Fibroblast of skin of right biceps (primary cell): ENCODE measurements at places on chromosomes 2 and 18.

DNA sequence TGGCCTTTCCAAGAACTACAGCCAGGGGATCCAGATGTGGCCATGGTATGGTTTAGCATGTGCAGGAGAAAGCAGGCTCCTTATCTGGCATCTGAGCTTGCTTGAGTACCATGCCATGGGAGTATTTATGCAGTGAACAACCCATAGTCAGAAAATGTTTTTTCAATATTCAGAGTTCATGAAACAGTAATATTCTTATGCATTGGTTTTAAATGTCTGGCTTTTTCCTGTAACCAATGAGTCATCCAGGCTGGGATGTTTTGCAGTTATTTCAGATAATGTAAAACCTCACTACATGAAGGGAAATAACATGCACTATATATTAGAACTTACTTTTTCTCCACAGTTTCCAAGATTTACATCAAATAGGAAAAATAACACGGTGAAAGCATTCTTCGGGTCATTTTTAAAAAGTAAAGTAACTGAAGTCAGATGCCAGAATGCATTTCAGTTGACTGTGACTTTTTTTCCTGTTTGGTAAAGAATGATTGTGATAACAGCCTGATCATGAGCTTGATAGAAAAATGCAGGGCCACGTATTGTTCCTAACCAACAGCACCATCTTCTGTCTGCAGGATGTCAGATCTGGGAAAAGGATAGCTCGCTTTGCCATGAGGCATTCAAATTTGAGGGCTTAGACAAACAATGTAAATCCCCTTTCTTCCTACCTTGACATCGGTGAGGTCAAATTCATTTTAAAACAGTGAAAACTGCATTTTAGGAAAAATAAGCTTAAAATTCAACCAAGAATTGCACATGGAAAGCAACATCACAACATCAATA lies 152.8 kb downstream of the DSC3 start:
- DNase-seq: peak; percentile 7

DNA sequence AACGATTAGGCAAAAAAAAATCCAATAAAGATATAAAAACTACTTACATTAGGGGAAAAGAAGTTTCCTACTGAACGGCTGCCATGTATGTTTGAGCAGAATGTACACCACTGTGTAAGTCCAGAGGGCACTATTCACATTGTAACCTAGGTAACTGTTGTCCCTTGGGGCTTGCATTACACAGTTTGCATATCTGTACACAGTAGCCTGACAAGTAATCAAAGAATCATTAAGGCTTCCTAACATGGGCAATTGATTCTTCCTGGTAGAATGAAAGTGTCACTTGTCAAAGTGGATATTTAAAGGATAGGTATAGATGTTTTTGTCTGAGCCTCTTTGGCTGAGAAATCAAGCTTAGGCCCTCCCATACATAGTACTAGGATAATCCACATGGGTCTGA lies 39.1 kb downstream of the PLEK start:
- DNase-seq: no peak

GRCh38 chr2:65264821-65265670 lies 37.4 kb downstream of the ACTR2 start:
- DNase-seq: peak; percentile 76

DNA sequence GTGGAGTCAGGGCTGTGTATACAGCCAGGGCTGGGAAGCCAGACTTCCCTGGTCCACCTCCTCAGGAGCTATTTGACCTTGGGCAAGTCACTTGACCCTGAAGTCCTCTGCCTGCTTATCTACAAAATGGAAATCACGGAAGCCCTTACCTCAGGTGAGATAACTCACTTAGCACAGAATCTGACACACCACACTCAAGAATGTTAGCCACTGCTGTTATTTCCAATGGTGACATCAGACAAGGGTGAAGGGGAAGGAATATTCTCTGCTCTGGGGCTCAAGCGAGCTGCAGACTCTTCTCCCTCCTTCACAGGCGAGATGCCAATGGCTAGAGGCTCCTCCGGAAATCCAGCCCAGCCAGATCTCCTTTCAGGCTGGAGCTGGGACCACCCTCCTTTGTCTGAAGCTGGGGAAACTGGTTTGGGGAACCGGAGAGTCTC lies 189.6 kb downstream of the HAUS1 start:
- DNase-seq: peak; percentile 25

GRCh38 chr2:144835634-144836350 lies 315.9 kb upstream of the ZEB2 start:
- DNase-seq: peak; percentile 58

GRCh38 chr18:61400716-61401115 lies 67.5 kb downstream of the CDH20 start:
- peak; percentile 84 for DNase-seq

DNA sequence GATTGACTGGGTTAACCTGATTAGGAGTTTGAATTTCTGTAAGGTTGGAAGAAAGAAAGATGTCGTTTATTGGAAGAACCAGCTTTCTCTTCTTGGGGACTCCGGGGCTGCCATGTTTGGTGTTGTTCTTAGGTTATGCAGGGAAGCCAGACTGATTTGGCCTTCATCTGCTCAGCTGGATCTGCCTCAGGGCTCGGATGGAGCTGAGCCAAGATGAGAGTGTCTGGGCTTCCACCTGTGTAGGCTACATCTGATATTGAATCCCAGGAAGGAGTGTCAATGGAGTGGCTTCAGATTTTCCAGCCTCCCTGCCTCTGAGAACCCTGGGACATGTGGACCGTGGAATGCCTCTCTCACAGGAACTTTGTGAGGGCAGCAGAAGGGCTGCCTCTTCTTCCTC lies 126.1 kb downstream of the WDSUB1 start:
- DNase-seq: no peak

DNA sequence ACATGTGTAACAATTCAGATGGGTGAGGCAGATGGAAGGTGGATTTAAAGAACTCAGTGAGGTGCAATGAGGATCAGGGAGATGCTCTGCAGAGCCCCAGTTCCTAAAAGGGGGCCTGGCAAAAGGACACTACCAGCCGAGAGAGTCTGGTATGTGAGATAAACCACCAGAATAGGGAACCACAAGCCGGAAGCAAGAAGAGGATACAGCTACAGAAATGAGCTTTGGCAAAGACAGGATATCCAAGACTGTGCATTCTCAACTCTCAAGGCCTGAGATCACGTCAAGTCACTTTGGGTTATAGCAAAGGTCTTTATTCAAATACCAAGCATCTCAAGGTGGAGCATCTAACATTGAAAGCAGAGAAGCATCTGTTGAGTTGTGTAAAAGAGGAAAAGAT lies 293.5 kb downstream of the ARHGAP15 start:
- DNase-seq: no peak

- DNase-seq: peak; percentile 77
Observed at GRCh38 chr2:55133467-55134315, 83.4 kb upstream of the RTN4 start.

GRCh38 chr2:169360984-169361705 lies 1.2 kb downstream of the LRP2 start:
- DNase-seq: no peak

GRCh38 chr2:193377789-193378188 lies 1183.1 kb upstream of the TMEFF2 start:
- DNase-seq: no peak

DNA sequence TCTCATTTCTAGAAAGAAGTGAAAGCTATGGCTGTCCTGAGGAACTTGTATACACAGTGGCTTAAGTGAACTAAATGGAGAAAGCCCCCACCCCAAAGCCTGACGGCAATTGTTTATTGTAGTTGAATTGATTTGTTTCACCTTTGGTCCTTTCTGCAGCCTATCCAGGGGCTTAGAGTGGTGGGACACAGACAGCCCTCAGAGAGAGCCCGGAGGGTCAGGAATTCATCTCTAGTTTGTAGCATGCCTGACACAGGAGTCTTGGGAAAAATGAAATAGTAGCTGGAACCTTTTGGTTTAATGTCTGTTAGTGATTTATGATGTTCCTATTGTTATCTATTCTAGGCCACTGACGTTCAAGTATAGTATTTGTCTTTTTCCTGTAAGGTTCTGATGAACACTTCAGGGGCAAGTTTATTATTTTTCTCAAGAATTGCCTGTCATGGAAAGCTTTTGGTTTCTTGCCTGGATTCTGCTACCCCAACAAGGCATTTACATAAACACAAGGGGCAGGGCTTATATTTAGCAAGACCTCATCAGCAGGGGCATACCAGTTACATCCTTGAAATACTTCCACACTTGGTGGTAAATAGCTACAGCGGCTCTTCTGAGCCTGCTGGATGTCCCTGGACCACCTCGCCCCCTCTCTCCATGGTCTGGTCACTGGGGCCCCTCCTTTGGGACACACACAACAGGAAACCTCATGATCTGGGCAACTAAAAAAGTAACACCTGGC lies 44.4 kb downstream of the KCNE4 start:
- DNase-seq: no peak

DNA sequence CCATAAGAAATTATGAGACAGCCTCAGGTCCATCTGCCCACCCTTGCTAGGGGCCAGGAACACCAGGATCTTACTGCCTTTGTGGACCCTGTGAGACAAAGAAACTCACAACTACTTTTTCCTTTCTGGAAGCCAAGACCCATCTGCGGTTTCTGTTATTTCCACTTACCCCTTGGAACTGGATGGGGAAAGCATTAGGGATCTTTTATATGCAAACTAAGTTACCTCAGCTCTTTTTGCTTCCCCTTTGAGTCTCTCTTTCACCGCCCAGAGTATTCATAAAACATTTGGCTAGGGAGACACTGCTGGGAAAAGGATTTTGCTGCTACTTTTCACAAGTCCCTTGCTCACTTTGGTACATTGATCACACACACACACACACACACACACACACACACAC lies 95.7 kb downstream of the ZNF385B start:
- DNase-seq: no peak

DNA sequence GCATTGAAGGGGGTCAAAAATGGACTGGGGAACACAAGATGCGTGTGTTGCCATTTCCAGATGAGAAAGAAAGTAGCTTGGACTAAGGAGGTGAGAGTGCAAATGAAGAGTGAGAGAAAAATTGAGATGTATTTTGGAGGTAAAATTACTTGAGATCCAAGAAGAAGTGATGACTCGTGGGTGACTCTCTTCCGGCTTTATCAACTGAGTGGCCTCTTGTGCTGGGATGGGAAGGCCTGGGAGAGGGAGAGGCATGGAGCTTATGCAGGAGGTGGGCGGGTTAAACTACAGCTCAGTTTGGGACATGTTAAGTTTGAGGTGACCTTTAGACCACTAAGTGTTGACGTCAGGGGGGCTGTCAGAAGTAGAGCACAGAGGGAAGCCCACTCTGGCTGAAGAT lies 34.9 kb downstream of the SULT1C2 start:
- peak; percentile 73 for DNase-seq

GRCh38 chr2:131092458-131093005 lies 728 bp downstream of the FAM168B start:
- DNase-seq: no peak

GRCh38 chr2:71190656-71191569 lies 36.0 kb downstream of the PAIP2B start:
- peak; percentile 10 for DNase-seq

DNA sequence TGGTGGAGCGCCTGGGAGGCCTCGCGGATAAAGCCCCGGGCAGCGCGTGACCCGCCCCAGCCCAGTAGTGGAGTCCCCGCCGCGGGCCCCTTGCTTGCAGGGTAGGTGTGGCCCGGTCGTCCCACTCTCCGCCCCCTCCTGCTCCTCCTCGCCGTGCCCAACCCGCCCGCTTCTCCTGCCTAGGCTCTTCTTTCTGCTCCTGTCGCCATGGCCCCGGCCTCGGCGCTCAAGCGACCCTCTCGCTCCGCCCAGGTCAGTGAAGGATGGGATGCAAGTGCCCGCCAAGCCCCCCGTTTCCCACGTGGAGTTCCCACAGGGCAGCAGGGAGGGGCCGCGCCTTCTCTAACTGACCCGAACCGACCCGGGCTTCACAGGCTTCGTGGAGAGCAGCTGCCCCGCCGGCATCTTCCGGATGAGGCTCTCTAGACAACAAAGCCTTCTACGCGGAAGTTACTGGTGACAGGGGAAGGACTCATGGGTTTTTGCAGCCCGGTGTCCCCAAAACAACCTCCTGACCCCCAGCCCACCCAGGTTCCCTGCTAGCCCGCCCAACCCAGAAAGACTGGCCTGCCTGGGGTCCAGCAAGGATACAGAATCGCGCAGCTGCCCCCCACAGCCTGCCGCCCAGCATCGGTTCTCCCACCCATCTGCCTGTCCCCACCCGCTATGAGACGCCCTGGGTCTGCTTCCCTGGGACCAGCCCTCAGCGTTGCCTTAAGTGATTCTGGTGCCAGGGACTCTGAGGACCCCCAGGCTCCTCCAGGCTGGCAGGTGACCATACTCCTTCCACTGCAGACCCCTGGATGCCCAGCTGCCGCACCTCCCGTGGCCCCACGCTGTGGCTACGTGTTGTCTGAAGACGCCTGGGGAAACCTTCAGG lies 32.8 kb downstream of the TTC32 start:
- DNase-seq: peak; percentile 16

DNA sequence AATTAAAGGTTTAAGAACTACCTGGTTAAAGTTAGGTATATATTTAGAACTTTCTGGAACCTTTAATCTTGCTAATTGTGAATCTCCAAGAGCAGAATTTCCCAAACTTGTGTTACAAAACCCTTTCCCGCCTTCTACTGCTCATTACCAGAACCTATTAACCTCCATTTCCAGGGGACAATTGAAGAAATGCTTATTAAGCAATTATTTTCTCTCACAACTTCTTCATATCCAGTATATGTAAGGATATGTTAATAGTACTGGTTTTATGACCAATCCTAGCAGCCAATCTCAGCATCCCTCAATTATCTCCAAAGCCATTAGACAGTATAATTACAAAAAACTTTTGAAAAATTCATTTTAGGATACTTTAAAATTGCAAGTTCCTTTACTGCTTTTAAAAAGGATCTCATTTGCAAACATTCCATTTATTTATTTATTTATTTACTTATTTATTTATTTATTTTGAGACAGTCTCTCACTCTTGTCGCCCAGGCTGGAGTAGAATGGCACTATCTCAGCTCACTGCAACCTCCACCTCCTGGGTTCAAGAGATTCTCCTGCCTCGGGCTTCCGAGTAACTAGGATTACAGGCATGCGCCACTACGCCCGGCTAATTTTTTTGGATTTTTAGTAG lies 3.7 kb downstream of the GFPT1 start:
- DNase-seq: no peak

GRCh38 chr18:76338619-76339245 lies 156.3 kb downstream of the ZNF516 start:
- no peak for DNase-seq

GRCh38 chr2:112685271-112685884 lies 35.4 kb upstream of the NT5DC4 start:
- DNase-seq: no peak

DNA sequence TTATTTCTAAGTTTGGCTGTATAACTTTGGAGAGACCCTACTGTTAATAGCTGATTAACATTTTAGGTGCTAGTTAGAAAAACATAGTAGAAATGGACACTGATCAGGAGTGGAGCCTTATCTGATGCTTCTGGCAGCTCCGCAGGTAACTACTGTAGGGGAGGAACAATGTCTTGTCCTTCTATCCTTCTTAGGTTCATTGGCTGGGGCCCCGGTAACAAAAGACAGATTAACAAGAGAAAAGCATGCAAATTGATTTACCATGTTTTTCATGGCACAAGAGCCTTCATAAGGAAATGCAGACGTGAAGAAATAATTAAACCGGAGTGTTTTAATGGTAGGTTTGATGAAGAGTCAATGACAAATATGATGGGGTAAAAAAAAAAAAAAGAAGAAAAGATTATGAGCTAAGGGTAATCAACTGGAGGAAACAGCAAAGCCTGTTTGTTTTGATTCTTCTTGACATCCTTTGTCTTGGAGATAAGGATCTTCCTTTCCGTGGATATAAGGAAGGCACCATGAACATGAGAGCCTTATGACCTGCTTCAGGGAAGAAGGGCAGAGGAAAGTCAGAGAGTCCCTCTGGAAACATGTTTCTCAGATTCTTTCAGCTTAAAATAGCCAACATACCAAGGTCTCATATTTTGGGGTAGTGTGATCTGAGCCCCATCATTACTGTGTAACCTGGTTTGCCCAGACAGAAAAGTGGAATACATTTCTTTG lies 62.4 kb upstream of the GCFC2 start:
- DNase-seq: no peak
